SHP77 (cell line): ENCODE measurements at places on chromosomes 3 and 15.

GRCh38 chr3:114435386-114436115 is 141.7 kb downstream of the TIGIT start:
- DNase-seq, result no peak

DNA sequence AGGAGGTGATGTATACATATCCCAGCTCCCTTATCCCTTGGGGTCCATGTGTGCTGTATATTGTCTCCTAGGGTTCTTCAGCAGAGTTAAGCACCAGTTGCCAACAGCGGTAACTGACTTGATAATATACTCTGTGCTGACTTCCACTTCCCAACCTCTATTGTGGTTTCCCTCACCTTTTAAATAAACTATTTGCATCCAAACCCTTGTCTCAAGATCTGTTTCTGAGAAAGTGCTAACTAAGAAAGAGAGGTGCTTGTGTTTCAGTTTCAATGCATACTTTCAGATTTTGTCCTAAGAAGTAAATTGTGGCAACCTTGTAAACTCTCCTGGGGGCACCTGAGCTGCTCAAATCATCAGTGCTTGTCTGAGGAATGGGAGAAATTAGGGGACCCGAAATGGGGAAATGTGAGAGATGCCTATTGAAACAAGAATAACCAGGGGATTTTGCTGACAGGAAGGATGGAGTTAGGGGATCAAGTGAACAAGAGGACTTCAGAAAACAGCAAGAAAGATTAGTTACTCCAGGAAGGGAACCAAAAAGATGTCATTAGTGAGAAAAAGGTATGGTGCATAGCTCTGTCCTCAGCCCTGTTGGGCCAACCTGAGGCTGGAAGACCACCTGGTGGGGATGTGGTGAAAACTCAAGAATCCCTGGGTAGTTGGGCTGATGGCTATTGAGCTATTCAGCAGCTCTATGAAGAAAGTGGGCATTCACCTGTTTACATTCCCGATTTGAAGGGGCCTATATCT is 50.9 kb upstream of the MRPL3 start:
- no peak for DNase-seq

- no peak for DNase-seq
These were observed 35.2 kb downstream of the PTPN23 start for GRCh38 chr3:47416041-47416440.

DNA sequence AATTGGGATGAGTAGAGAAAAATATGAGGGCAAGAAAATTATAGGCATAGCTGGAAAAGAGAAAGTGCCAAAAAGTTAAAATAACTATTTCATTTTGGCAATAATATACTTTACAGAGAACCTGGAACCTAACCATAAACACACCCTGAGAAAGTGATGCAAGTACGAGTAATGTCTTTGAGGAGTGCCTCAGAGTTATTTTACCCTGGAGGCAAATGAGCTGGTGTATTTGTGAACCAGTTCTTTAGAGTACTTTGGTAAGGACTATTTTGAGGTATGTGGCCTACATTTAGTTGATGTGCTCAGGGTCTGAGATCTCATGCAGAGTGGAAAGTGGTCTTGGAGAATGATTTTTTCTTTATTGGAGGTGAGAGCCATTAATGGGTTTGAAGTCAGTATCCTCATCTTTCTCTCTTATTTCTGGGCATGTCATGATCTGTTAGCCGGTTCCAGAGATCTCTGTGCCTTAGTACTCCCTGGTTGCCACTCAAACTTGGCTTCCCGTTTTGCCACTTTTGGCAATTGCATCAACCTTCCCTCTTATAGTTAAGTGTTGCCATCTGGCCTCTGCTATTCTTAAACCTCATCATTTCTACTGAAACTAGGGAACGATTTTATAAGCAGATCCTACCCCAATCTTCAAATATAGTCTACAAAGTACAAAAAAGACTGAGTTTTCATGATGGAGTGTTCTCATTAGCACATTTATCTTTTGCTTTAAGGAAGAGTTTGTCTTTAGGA is 145.7 kb downstream of the EPHA6 start:
- no peak for DNase-seq

GRCh38 chr3:157405457-157405856 is 31.2 kb upstream of the PTX3 start:
- no peak for DNase-seq

DNA sequence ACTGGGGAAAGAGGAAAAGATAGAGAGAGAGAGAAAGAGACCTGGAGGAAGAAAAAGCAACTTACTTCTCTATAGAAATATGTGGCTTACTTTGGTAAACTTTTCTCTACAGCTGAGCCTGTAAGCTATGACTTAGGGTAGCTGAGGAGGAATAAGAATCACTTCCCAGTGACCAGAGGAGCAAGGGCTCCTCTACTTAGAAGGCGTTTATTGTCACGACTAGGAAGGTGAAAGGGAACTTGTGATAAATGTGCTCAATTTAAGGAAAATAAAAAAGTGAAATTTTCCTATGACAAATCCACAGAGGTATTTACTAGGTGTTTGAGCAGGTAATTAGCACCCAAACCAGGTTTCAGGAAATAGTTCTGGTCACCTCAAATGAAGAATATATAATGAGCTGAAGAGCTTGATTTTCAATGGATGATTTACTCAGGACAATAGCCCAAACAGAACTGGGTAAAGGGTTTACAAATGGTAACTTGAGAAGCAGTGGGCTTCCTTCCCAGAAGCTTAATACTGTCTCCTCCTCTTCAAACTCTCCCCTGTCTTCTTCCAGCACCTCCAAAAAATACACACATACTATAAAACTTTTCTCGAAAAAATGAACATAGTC is 46.1 kb downstream of the SOX2 start:
- no peak for DNase-seq

DNA sequence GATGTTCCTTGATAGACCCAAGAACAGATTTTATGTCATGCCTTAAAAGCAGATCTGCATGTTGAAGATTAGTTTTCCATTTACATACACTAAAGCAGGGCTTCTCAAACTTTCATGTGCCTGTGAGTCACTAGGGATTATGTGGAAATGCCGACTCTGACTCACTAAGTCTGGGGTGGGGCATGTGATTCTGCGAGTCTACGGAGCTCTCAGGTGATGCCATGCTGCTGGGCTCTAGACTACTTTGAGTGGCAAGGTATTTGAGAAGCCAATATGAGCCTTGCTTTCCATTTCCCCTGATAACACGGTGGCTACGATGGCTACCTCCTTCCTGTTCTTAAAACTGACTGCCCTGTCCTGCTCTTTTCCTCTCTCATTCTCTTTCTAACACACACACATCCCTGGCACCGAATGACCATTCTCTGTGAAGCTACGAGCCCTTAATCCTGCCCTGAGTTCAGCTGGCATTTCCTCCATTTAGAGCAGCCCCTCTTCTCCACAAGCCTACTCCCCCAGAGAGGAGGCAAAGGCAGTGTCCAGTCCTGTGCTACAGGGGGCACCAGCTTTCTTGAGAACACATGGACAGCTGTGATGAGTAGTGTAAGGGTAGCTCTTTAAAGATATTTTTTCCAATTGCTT is 39.7 kb upstream of the PYGO1 start:
- no peak for DNase-seq

DNA sequence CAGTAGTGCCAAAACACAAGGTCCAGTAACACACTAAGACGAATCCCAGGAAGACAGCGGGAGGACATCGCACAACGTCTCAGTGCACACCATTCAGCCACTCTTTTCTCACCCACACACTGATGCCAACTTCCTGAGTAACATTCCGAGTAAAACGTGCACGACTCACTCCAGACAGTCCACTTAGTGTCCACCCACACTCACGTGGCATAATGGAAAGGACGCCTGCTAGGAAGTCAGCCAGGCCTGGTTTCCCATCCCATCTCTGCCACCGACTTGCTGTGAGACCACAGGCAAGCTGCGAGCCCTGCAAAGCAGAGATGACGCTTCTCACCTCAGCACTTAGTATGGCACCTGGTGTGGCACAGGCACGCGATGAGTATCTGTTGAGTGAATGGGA is 36.8 kb upstream of the VGLL4 start:
- no peak for DNase-seq

- no peak for DNase-seq
These were observed 48.9 kb downstream of the MCTP2 start for GRCh38 chr15:94280301-94280700.

DNA sequence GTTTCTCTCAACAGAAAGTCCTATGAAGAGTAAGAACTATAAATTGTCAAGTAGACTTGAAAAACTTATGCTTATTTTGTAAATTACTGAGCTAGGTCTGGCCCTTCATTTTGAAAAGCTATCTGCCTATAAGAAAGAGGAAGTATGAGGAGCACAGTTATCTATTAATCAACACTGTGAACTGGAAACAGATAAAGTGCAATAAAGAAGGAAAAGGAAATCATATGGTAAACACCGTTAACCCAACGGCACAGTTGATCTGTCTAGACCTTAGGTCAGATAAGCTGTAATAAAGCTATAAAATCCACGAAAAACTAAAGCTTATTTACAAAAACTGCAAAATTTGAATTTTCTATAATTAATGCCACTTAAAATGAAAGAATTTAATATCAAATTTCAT is 242.5 kb downstream of the ZBTB20 start:
- DNase-seq, result no peak

GRCh38 chr15:51677021-51677420 is 4.3 kb upstream of the SCG3 start:
- DNase-seq, result no peak

DNA sequence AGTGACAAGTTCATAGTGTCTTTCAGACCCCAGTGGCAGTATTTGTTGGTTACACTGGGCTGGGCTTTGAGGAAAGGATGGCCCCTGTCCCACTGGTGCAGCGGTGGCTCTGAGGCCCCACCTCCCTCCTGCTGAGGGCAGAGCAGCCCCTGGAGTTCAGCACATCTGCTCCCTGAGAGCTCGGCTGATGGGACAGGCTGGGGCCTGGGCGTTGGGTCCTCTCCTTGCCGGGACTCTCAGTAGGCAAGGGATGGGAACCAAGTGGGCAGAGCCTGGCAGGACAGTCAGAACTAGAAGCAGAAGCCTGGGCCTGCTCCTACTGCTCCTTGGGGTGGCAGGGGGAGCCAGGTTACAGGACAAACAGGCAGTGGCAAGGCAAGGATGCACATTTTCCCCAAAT is 114.5 kb downstream of the NUP210 start:
- DNase-seq, result no peak

DNA sequence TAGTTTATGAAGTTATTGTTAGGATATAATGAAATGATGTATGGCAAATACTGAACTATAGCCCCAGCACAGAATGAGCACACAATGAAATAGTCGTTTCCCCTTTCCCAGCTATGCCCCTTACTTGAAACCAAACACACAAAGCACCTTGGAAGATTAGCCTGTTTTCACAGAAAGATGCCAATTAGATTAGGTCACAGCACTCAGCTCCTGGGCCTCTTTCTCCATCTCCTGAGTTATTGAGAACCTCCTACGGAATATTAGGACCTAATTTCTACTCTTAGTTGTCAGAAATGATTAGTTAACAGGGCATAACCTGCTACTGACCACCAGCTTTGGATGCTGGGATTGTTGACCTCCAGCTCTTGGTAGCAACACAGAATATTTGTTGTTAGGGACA is 269.4 kb upstream of the ROPN1 start:
- no peak for DNase-seq

DNA sequence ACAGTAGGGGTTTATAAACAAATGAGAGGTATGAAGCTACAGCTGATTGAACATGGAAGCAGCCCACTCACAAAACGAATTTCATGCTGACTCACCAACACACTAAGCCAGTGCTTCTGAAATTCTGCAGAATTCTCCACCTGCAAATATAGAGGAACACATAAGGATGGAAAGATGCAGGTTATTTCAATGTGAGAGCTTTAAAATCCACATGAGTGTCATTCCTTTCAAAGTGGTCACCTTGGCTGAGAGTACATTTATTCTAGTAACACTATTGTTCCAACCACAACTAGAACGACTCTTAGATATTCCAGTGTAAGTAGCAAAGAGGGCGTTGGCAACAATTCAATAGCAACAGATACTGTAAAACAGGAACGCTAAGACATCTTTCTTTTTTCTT is 189.9 kb upstream of the TSC22D2 start:
- DNase-seq, result no peak

- no peak for DNase-seq
These were observed 12.2 kb downstream of the TM4SF4 start for GRCh38 chr3:149486726-149487125.

DNA sequence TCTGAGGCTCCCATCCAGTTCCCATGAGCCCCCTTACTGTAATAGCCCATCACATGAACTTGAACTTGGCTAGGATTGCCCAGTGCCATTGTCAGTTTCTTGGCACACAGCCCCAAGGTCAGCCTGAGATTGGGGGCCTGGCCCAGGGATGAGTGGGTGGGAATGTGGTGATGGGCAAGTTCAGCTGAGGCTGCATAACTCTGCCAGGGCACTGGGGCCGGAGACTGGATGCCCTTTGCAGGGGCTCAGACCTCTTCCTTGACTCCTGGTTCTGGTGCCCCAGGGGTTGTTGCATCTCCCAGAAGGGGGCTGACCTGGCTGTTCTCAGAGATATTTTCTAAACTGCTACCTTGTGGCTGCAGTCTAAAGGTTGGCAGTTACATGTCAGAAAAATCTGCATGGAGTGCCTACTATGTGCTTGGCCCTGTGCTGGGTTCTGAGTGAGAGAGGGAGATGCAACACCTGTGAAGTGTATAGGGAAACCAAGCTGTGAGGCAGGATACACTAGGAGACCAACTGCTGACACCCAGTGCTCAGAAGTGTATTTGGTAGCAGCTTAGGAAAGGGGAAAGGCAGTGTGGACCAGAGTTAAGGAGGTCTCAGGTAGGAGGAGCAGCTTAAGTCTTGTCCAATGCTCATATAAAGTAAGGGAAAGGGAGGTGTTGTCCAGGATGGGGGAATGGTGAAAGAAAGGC is 74.8 kb upstream of the PRR23C start:
- no peak for DNase-seq

GRCh38 chr15:30073915-30074314 is 8.8 kb upstream of the GOLGA8J start:
- DNase-seq, result no peak
